GM18507 (cell line): ENCODE measurements at places on chromosomes 16 and 17.
A peak's percentile ranks its signal among the peaks of the same experiment; 100 is the strongest.

- no peak for DNase-seq
Observed at GRCh38 chr16:52405441-52405840, 141.5 kb downstream of the TOX3 start.

DNA sequence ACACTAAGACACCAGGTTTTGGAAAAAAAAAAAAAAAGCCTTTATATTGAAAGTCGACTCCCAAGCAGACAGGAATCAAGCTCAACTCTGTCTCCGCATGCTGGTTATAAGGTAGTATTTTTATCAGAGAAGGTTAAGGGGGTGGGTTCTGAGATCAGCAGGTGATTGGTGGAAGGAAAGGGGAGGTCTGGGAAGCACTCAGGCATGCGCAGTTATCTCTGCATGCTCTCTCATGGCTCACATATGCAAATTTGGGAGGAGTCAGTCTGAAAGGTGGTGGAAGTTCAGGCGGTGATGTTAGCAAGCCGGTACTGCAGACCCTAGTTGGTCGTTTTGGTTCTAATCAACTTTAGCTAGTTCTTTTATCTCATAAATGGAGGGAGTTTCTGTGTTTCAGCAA lies 357.6 kb upstream of the C16orf82 start:
- DNase-seq = no peak

DNA sequence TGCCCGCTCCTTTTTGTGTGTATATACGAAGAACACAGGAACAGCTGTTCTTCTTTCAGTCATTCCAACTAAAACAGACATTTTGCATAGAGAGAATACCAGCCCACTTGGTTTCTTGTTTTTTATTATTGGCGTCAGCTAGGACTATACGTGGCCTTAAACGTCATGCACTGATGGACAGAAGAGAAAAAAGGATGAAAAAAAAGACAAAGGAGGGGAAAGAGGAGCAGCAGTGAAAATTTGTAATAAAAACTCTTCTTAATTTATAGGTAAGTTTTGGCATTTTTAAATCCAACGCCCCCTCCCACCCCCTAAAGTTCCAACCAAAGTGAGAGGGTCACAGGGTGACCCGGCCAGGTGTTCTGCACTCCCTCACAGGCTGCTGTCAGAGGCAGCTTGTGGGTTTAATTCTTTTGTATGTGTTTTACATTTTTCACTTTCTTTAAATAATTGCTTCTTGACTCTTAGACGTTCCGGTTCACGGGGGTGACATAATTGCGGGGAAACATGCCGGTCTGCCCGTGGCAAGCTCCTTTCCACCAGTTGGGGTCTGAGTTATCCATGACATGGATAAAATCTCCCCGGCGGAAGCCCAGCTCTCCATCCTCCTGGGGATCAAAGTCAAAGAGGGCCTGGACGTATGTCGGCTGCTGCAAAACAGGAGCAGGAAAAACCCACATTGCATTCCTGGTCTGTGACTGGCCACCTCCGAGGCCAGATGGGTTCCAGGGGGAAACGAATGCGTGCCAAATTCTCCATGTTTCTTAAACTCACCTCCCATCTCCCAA lies 30.9 kb upstream of the SLC25A19 start:
- DNase-seq = no peak

- DNase-seq = no peak
Observed at GRCh38 chr17:40458851-40459482, 15.7 kb downstream of the IGFBP4 start.

GRCh38 chr16:74729783-74730683 lies 29.4 kb upstream of the MLKL start:
- no peak for DNase-seq

DNA sequence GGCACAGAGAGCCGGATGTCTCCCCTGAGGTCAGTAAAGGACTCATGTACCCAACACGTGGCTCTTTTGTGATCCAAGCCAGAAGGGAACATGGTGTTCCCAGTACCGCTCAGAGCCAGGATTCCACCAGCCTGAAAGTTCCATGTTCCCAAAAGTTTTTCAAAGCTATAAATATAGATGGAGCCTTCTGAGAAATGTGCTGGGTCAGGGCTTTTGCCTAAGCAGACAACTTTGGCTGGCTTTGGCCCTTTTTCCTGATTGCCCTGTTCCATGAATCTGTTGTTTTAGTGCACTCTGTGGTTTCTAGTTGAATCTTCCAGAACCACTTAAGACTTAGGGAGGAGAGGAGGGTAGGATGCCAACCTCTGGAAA lies 128.5 kb upstream of the HS3ST2 start:
- DNase-seq = no peak

- no peak for DNase-seq
Observed at GRCh38 chr16:86962259-86962658, 354.9 kb downstream of the C16orf95 start.

DNA sequence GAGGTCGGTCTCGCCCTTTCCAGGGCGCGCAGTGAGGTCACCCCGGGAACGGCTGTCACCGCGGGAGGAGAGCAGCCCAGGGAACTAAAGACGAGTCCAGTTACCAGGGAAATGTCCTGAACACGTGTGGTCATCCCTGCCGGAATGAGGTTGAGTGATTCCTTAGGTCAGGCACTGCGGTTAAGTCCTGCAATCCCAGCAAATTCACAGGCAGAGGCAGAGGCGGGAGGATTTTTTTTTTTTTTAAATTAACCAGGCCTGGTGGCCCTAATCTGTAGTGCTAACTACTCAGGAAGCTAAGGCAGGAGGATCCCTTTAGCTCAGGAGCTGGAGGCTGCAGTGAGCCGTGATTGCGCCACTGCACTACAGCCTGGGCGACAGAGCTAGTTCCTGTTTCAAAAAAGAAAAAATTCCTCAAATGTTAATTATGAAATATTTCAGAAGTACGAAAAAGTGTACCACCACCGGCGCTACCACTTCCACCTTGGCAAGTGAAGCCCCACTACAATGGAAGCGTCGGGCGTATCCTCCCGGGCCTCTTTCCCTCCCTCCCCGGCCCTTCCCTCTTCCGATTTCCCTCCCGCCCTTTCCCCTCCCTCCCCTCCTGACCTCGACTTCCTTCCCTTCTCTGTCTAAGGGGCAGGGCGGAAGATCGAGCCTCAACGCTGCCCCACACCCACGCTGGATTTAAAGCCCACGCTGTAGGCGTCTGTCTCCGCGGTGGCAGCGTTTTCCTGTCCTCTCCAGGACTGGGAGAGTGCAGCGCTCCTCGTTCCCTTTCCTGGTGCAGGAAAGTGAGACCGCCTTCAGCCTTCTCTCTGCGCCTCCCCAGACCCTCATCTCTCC lies 27.3 kb downstream of the SLFN11 start:
- DNase-seq = no peak

GRCh38 chr17:34980681-34981537 lies 597 bp downstream of the LIG3 start:
- peak; percentile 79 for DNase-seq

GRCh38 chr16:12362482-12363458 lies 386.2 kb downstream of the SNX29 start:
- DNase-seq = no peak

GRCh38 chr17:72590882-72591281 lies 470.1 kb downstream of the SOX9 start:
- no peak for DNase-seq

DNA sequence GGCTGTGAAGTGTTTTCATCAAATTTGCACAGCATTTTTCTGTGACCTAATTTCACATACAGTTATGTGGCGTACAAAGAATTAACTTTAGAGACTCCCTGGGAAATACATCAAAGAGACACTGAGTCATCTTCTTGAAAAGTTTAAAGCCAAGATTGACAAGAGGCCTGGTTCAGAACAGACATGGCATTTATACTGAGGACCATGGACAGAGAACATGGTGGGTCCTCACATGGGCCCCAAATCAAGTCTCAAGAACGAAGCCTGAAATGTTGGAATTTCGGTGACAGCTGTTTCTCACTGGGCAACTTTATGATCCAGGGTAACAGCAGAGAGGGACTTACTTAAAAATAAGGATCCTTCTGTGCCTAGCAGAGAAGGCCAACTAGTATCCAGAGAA lies 311.5 kb upstream of the KCNJ16 start:
- DNase-seq = no peak

DNA sequence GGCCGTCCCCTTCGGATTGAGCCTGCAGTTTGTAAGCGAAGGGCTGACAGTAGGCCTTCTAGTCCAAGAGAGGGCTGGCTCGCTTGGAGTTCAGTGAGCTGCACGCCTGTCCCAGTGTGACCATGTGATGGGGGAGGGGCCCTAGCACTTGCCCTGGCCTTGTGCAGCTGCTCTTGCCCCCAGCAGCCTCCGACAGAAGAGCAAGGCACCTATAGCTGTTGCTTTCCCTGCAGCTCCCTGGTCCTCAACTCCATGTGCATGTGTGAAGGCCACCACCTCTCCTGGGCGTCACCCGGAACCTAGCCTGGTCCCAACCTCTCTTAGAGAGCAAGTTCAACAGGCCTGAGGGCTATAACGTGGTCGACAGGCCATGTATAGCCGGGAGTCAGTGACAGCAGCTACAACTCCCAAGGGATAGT lies 5.6 kb downstream of the SPHK1 start:
- no peak for DNase-seq

GRCh38 chr17:33688771-33689170 lies 395.7 kb upstream of the ASIC2 start:
- no peak for DNase-seq

DNA sequence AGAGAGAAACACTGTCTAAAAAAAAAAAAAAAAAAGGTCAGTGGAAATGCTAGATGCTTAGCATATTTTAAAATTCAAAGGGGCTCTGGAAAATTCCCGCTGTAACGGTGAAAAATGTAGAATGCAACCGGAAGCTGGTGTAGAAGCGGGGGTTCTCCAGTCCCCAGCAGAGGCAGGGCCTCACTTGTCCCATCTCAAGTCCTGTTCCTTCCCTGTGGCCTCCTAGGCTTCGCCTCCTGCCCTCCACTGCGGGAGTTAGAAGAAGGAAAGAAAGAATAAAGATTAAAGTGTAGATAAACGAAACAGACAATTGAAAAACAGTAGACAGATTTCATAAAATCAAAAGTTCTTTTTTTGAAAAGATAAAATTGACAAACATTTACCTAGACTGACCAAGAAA lies 14.8 kb upstream of the ZNF287 start:
- DNase-seq = no peak

DNA sequence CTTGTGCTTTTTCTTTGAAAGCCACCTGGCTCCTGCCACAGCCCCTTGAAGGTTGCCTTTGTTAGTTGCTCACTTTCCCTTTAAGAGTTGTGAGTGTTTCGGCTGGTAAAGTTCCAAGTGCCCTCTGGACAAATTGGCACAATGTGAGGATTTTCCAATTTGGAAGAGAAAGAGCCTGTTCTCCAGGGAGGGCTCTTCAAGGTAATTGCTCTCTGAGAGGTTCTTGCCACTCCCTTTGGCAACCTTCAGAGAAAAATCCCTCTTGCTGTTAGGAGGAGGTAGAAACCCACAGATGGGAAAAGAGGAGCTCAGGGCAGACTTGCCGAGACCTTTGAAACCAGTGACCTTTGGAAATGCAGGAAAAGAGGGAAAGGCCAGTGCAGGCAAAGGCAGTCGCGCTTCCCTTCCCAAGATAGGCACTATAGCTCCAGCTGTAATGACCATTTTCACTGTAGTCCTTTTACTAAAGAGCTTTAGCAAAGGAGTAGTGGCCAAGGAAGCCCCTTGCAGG lies 49.0 kb upstream of the AKAP1 start:
- DNase-seq = no peak

DNA sequence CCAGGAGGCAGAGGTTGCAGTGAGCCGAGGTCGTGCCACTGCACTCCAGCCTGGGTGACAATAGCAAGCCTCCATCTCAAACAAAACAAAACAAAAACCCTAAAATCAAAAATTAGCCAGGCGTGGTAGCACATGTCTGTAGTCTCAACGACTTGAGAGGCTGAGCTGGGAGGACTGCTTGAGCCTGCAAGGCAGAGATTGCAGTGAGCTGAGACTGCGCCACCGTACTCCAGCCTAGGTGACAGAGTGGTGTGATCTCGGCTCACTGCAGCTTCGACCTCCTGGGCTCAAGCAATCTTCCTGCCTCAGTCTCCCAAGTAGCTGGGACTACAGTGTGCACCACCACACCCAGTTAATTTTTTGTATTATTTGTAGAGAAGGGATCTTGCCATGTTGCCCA lies 87.6 kb downstream of the MYH11 start:
- no peak for DNase-seq

- DNase-seq = no peak
Observed at GRCh38 chr17:80028030-80028429, 7.6 kb downstream of the TBC1D16 start.

DNA sequence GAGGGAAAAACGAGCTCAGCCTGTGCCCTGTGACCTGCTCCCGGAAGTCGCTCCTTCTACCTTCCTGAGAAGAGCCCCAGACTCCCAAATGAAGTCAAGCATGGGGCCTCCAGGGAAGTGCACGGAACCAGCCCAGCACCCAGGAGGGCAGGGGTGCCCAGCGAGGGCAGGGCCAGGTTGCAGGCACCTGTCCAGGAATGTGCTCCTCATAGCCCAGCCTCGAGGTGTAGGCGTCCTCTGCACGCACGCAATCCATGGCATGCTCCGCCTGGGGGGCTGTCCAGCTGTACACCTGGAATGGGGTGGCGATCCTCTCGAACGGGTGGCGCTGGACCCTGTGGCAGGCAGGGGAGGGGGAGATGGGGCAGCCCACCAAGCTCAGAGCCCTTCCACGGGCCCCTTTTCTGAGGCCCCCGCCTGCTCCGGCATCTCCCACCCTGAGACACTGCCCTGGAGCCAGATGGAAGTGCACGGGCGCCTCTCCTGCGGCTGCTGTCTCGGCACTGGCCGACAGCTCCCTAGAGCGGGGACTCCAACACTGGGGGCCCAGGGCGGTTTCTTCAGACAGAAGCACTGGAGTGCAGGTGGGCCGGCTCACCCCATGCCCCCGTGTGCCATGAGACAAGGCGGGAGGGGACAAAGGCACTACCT lies 10.9 kb downstream of the CLUH start:
- no peak for DNase-seq

- peak; percentile 83 for DNase-seq
Observed at GRCh38 chr17:40362696-40363110, 1.8 kb downstream of the GJD3 start.

GRCh38 chr16:79768276-79768970 lies 167.9 kb upstream of the MAF start:
- no peak for DNase-seq

DNA sequence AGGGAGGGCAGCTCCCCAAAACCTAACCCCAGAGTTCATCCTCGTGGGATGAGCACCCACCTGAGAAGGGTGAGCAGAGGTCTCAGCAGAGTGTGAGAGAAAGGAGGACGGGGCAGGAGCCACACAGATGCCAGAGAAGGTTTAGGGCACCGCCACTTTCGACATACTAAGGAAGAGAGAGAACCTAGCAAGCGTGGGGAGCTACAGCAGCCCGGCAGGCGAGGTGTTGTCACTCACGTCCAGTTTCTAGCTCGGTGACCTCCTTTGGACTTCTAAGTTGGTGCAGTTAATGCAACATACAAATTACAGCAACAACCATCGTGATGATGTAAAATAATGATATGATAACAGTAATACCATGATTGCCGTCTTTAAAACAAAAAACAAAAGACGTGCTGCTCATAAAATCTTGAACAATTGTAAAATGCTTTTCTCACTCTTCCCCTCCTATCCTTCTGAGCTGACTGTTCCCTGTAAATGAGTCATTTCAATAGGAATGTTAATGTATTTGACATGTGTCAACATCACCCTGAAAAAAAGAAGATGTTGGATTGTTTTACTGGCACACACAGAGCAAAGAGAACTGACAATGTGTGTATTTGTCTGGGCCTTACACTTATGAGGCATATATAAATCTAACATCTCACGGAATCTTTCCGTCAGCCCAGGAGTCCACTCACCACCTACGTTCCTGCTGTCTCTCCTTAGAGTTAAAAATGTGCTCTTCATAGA lies 158.2 kb upstream of the MAF start:
- DNase-seq = no peak
